Hindlimb muscle (tissue), 1 donor: ENCODE measurements at places on chromosomes 2 and 18.

DNA sequence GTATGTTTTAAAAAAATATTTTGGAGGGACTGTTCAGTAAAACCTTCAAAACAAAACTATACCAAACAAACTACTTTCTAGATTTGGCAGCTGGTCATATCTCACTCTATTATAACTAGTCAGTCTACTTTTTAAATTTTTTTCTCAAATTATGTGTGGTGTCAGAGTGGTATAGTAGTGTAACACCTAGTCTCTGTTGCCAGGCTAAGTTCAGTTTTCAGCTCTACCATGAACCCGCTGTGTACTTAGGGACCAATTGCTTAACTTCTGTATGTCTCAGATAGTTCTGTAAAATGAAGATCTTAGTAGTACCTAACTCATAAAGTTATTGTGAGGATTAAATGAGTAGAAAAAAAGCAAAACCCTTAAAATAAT lies 54.3 kb downstream of the GPD2 start:
- DNase-seq: no peak

DNA sequence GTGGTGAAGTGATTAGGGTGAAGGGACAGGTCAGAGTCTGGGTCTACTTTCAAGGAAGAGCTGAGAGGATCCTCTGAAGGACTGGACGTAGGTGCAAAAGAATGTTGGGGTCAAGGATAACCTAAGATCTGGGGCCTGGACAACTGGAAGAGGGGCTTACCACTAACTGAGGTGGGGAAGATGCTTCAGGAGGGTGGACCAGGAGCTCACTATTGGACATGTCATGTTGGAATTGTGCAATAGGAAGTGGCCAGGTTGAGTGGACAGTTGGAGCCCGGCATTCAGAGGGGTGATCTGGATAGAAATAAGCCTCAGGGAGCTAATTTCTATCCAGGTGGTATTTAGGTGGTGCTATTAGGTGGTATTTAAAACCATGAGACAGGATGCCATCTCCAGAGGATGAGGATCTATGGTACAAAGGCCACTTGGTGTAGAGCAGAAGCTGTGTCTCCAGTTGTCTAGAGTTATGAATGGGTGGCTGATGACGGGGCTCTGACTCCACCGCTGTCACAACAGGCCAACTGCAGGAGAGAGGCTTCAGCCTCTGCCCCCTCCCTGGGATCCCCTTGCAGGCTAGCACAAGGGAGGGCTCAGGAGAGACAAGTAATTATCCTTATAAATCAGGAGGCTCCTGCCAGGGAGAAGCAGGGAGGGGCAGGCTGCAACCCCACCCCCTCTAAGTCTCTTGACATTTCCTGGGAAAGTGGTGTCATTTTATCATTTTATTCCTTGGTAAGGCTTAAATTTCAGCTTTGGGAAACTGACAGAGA lies 158.0 kb downstream of the SMAD7 start:
- DNase-seq: no peak

DNA sequence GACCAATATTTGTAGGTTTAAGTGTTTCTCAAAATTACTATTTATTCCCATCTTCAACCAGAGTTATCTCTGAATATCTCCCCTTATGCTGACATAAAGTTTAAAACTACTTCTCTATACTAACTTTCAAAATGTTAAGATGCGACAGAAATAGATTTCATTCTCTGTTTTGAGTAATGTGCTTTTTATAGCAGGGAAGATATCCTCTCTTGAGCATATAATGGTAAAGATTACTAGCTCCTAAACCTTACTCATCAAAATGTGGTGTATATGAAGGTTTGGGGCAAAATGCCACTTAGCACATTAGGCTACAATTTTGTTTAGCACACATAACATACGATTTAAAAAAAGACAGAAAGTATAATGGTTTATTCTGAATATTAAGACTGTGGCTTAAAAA lies 54.4 kb downstream of the CWC22 start:
- DNase-seq: no peak

DNA sequence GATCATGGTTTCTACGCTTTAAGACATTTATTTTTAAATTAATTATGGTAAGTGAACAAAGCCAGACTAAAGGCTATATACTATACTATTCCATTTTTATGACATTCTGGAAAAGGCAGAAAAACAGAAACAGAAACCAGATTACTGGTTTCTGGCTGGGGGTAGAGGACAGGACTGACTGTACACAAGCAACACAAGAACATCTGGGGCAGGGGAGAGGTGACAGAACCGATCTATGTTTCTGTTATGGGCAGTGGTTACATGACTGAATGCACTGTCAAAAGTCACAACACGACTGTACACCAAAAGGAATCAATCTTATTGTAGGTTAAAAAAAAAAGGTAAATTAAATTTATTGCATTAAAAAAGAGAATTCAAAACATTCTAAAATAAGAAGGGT lies 64.7 kb downstream of the PTPN2 start:
- no peak for DNase-seq

DNA sequence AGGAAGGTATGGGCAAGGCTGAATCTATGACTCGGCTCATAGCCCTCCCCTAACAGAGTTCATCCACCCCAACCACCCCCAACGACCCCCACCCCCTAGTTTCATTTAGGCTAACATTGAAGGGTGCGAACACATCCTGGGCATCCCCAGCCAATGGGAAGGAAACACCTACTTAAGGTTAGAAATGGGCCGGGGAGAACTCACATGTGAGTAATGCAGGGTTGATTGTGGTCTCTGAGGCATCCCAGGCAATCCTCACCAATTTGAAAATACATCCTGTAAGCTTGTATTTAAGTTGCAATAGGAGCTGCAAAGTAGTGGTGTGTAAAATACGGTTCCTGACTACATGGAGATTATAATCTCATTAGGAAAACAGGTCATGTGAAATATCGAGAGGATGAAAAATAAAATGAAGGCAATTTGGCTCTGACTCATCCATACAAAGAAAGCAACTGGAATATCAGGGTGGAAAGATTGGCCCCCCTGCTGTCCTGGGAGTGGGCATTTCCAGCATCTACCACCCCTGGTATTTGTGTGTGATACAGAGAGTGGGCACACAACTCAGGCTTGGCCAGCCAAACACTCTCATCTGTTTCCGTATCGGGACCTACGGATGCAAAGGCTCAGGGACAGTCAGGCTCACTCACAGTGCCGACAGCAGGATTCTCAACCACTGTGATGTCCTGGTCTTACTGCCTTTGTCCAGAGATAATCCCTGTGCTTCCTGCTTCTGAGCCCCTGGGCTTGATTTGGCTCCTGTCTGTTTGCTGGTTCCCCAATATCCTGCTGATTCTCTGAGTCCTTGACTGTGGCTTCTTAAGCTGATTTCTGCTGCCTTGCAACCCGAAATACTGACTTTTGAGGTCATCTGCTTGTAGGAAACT lies 90.0 kb upstream of the NCKAP5 start:
- no peak for DNase-seq

DNA sequence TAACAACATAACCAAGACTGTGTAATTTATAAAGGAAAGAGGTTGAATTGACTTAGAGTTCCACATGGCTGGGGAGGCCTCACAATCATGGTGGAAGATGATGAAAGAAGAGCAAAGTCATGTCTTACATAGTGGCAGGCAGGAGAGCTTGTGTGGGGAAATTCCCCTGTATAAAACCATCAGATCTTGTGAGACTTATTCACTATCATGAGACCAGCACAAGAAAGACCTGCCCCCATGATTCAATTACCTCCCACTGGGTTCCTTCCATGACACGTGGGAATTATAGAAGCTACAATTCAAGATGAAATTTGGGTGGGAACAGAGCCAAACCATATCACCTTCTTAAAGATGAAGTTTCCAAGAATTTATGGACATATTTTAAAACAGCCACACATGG lies 2.5 kb upstream of the IL36RN start:
- no peak for DNase-seq
